ENCODE measurements at places on chromosomes 2 and 18. TPM values are rescaled to one million over a fixed set of nuclear protein-coding genes. Genes with fewer than 3 reads are reported as not detected.
A peak's percentile ranks its signal among the peaks of the same experiment; 100 is the strongest.

Gene RTTN
- 9.8 TPM for total RNA-seq

Gene SGO2
- 7.2 TPM for total RNA-seq

Gene MC5R
- total RNA-seq = not detected

Gene VWC2L
- not detected for total RNA-seq

Gene STK16
- total RNA-seq = 26.3 TPM

Gene CTAGE1
- total RNA-seq = not detected

Gene CYP26B1
- 3.1 TPM for total RNA-seq

- no peak for DNase-seq
Measured at GRCh38 chr2:86213699-86214502, 14.6 kb downstream of the MRPL35 start.

DNA sequence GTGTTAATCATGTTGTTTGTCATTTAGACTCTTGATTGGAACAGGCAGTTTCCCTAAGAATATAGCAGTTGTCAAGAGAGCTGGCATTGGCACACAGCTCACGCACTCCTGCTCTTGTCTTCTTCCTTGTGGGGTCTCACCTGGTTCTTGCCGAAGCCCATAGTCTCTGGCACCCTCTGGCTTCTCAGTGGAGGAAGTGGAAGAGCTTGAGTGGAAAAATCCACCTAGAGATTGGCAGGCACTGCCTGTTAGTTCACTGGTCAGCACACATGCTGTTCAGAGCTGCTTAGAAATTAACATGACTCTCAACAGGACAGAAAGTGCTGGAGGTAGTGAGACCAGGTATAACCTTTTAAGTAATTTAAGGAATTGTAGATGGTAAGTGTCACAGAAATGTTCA lies 28.3 kb downstream of the SCTR start:
- DNase-seq = no peak

- DNase-seq = peak; percentile 3
Measured at GRCh38 chr2:130288467-130289403, 54.0 kb upstream of the IMP4 start.

- no peak for DNase-seq
Measured at GRCh38 chr2:38165698-38166097, 89.7 kb upstream of the CYP1B1 start.

DNA sequence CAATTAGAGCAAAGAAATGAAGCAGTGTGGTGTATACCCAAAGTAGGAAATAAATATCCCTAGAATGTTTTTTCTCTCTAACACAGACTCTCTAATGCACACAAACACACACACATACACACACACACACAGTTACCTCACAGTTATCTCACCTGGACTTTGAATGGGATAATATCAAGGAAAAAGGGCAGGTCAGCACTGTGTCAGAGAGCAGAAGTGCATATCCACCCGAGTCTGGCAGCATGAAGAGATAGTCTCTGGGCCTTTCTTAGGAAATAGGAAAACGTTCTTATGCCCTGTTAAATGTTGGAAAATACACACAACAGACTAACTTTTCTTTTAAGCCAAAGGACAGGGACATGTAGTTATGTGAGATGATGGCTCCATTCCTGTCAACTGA lies 162.0 kb downstream of the COL6A3 start:
- no peak for DNase-seq

DNA sequence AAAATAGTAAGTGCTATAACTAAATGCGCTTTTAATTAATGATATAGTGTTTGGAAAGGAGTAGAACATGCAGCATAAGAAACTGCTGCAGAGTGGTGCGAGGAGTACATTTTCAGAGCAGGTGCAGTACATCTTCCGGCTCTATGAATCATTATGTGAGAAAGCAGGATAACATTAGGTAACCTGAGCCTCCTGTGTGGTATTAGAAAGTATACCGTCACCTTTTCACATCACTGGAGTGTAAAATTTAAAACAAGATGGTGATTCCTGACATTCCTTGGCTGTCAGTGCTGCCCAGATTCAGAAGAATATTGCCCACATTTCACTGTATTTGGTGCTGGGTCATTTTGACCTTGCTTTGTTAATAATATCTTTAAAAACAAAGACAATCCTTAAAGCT lies 7.8 kb upstream of the DYNC2LI1 start:
- no peak for DNase-seq

GRCh38 chr2:50443288-50443687 lies 588.6 kb downstream of the NRXN1 start:
- no peak for DNase-seq

DNA sequence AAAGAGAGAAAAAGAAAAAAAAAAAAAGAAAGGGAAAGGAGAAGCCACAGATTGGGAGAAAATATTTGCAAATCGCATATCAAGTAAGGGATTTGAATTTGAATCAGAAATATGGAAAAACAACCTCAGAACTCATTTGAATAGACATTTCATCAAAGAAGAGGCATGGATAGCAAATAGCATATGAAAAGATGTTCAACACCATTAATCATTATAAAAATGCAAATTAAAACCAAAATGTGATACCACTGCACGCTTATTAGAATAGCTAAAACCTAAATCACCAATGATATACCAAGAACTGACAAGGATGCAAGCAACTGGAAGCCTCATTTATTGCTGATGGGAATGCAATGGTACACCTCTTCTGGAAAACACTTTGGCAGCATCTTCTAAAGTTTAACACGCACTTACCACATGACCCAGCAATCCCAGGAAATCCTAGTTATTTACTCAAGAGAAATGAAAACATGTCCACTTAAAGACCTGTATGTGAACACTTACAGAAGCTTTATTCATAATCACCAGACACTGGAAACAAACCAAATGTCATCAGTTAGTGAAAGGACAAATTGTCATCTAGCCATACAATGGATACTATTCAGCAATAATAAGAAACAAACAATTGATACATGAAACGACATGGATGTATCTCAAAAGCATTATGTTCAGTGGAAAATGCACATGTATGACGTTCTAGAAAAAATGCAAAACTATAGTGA lies 10.3 kb downstream of the DNER start:
- no peak for DNase-seq

- no peak for DNase-seq
Measured at GRCh38 chr2:455913-456312, 168.0 kb upstream of the ALKAL2 start.

GRCh38 chr2:27128668-27129571 lies 5.3 kb downstream of the ABHD1 start:
- DNase-seq = no peak

DNA sequence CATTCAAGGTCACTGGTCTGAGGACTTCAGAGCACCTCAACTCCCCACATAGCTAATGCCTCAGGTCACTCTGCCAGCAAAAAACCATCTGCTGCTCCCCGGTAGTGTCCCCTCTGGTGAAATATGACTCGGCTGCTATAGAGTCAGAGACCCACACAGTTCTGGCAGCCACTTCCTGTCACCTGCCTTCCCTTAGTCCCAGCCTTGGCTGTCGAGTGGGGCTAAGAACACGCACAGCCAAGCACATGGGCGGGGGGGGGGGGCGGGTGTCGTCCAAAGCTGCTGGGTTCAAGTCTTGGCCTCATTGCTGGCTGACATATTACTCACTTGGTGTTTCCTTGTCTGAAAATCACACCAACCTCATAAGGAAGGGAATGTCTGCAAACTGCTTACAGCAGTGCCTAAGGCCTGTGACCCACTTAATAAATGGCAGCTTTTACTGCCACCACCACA lies 37.5 kb downstream of the POLR1A start:
- no peak for DNase-seq

- DNase-seq = peak; percentile 17
Measured at GRCh38 chr2:172972005-172972619, 103.5 kb upstream of the MAP3K20 start.

- no peak for DNase-seq
Measured at GRCh38 chr2:40540026-40540425, 88.1 kb upstream of the SLC8A1 start.

DNA sequence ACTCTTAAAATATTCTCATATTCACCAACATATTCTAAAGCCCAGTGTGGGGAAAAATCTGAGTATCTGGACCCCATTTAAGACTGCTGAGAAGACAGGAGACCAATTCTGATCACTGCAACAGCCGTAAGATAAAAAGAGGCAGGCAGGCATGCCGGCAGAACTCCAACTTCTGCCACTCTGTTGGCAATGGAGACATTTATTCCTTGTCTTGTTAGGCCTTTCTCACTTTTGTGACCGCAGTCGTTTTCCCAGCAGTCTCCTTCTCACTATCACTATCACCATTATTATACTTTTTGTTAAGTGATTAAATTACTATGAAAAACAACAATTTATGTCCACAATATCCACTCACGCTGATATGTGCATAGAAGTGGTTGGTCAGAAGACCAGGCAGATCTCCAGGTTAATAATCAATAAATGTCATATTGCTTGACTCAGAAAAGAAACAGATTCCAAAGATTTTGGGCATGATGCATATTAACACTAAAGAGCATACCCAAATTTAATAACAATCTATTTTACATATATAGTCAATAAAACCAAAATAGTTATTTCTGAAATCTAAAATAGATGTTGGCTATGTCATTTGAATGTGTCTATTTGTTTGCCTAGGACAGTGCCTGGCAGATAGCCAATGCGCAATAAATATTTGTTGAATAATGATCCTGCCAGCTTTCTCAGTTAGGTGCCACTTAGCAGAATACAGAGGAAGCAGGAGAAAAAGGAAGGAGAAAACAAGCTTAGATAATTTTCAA lies 38.2 kb downstream of the SESTD1 start:
- no peak for DNase-seq

- DNase-seq = no peak
Measured at GRCh38 chr2:95372216-95372829, 30.2 kb upstream of the FAHD2A start.

DNA sequence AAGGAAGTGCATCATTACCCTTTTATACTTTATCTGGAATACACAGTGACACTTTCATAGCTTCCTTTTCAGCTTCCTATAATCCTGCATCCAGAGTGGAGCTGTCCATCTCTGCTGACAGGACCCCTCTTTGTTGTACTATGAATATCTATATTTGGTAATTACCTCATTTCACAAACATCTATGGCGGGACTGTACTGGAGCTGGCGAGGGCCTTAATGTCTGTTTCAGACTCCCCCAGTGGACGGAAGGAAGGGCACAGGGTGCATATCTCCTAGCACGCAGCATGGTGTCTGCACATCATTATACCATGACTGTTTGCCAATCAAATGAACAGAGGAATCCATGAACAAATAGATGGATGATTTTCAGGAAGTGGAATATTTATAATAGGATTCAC lies 142.3 kb downstream of the SOX11 start:
- DNase-seq = no peak

GRCh38 chr2:27021253-27022049 lies 11.3 kb upstream of the TMEM214 start:
- DNase-seq = no peak

DNA sequence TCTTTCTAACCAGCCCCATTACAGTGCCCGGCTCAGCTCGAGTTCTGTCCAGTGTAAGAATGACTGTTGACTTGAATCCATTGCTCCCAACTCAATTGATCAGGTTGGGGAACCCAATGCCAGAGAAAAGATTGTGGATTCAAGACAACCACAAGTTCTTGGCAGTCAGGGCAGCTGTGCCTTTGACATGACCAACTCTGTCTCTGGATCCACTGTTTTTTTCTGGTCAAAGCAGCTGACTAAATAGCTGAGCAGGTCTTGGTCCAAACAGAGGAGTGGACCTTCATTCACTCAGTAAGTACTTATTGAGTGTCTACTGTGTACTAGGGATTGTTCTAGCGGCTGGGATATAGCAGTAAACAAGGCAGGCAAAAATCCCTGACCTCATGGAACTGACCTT lies 6.3 kb upstream of the ATOH8 start:
- no peak for DNase-seq

DNA sequence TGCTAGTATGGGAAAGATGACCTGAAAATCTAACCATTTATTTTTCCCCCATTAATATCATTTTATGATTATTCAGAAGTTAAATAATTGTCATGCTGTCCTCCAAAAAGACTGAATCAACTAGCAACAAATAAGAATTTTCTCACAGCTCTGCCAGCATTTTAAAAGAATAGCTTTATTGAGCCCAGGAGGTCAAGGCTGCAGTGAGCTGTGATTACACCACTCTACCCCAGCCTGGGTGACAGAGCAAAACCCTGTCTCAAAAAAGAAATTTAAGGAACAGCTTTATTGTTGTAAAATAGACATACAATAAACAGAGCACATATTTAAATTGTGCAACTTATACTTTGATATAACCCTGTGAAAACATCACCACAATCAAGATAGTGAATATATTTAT lies 24.8 kb upstream of the IL1A start:
- no peak for DNase-seq

GRCh38 chr2:8058652-8059051 lies 623.2 kb upstream of the ID2 start:
- no peak for DNase-seq

GRCh38 chr2:73701968-73702665 lies 35.0 kb downstream of the TPRKB start:
- DNase-seq = no peak

DNA sequence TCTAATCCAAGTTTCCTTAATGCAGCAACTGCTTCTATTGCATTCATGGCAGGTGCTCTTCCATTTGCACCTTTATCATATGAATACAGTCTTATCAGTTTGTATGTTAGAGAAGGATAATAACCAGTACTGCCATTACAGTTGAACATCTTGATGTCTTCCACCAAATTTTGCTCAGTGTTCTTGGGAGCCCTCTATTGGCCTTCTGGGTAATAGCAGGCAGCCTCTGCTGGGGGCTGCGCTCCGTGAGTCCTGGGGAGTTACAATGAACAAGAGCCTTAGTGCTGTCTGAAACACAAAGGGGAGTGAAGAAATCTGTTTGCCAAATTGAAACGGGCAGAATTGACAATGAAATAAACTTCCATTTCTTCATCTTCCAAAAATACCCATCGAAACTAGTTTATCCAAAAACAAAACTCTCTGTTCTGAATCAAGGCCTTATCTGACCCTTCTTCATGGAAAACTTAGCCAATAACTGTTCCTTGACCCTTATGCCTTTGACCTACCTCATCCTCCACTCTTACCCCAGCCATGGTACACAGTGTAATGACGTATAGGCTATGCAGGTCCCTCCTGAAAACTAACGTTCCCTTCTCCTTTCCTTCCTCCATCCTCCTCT lies 79.9 kb downstream of the ALK start:
- peak; percentile 5 for DNase-seq

DNA sequence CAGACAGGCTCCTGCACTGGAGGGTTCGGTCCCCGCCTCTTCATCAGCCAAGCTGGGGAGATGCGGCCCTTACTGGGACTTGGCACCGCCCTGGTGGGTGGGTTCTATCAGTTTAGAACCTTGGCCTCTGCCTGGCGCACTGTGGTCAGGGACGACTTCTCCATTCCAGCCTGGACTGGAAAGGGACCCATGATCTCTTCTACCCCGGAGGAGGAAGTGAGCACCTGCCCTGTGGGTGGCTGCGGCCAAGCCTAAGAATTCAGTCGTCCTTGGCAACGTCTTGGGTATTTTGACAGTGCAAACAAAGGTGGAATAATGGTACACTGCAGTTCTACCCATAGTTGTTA lies 106.9 kb upstream of the CD302 start:
- DNase-seq = no peak

GRCh38 chr2:170454471-170455372 lies 260.4 kb upstream of the SP5 start:
- no peak for DNase-seq

DNA sequence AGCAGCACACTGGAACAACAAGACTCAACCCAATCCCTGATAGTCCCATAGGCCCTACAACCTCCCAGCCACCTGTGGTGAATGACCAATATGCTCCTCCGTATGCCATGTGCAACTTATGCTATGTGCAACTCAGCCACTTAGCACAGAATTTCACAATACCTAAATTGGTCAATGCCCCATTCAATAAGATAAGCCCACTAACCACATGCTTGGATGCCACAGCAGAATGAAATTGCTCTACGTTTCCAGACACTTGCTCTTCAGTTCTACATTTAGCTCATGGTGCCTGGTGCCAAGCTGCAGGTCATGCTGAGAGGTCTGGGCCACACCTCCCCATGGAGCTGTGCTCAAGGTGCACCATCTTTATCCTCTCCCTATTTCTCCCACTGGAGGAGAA lies 159.8 kb downstream of the EN1 start:
- no peak for DNase-seq
